ENCODE measurements at places on chromosomes 12 and 14.
A peak's percentile ranks its signal among the peaks of the same experiment; 100 is the strongest.

DNA sequence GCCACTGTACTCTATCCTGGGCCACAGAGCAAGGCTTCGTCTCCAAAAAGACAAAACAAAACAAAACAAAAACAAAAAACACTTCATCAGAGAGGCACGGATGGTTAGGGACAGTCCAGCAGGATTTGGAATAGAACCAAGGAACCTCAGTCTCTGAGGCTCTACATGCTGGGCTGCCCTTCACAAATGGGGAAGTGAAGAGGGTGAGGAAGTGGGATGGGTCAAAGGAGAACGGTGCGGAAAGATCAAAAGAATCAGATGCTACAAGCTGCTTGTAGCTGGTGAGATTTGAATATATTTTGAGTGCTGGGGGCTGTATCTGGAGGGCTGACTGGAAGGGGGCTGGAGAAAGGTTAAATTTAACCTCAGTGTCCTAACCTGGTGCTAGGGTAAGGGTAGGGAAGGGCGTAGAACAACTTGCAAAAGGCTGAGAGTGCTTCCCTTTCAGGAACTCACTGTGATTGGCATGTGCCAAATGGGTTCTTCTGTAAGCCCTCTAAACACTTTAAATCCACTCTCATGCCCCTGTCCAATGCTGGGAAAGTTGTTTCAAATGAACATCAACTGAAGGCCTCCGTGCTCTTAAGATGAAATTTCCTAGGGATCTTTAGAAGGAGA lies 4.6 kb downstream of the FOXJ2 start:
- no peaks in the 10 kb centered on the region for H3K27me3 ChIP-seq
- H3K27ac ChIP-seq, result no peak overlapping the region
- no peak for DNase-seq

DNA sequence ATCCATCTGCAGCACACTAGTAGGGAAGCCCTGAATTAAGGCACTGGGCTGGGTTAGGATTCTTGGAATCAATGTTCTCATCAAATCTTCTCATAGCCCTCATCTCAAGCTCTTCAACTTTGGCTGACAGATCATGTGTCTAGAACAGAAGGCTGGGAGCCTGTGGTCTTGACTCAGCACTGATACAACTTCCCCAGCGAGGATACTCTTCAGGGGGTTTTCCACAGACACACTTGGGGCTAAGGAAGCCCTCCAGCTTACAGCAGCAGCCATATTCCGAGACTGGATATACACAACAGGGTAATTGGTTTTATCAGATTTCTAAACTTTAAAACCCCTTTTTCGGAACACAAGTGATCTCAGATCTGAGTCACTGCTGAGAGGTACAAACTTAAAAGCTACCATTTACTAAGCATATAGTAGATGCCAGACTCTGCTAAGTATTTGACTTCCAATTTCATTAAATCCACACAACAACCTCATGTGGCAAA lies 3.5 kb downstream of the FMNL3 start:
- peak overlapping the region; percentile 41 for H3K4me3 ChIP-seq
- peak overlapping the region; percentile 78 for H3K27ac ChIP-seq
- H3K36me3 ChIP-seq, result no peaks in the 10 kb centered on the region
- DNase-seq, result peak; percentile 81
- peaks cover 56% of the 10 kb centered on the region for H3K4me1 ChIP-seq

GRCh38 chr12:123026094-123026853 lies 45.8 kb downstream of the ARL6IP4 start:
- no peak for DNase-seq
- peaks cover 5% of the 10 kb centered on the region for H3K4me1 ChIP-seq
- H3K36me3 ChIP-seq, result no peaks in the 10 kb centered on the region
- H3K27ac ChIP-seq, result no peak overlapping the region
- H3K4me3 ChIP-seq, result no peak overlapping the region

DNA sequence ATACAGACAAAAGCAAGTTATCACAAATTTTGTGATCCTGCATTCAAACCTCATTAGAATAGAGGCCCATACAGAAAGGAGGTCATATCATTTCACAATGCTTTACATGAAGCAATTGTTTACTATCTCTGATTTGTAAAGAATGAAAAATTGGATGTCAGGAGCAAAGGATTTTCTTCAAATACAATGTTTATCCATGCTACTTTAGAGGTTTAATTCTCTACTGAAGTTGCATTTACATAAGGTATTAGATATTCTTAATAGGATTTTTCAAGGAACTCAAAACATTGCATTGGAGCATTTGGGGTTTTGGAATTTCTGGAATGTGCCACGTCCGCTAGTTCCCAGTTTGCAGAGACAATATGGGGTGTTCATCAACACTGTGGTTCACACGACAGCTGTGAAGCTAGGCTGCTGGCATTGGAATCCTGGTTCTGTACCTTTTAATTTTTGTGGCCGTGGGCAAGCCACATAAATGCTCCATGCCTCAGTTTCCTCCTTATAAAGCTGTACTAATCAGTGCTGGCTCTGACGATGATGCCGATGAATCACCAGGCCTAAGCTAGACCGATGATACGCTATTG lies 174.8 kb downstream of the APAF1 start:
- H3K4me3 ChIP-seq, result no peak overlapping the region
- H3K36me3 ChIP-seq, result no peaks in the 10 kb centered on the region
- no peaks in the 10 kb centered on the region for H3K4me1 ChIP-seq

GRCh38 chr14:33847066-33847465 lies 103.8 kb downstream of the EGLN3 start:
- H3K4me3 ChIP-seq, result no peak overlapping the region
- H3K4me1 ChIP-seq, result no peaks in the 10 kb centered on the region
- peak; percentile 87 for DNase-seq
- no peaks in the 10 kb centered on the region for H3K27me3 ChIP-seq

GRCh38 chr12:14884458-14884878 lies 1.2 kb downstream of the MGP start:
- H3K36me3 ChIP-seq, result no peaks in the 10 kb centered on the region
- peak; percentile 86 for DNase-seq
- H3K4me1 ChIP-seq, result peaks cover 4% of the 10 kb centered on the region
- no peak overlapping the region for H3K27ac ChIP-seq
- no peaks in the 10 kb centered on the region for H3K27me3 ChIP-seq
- H3K4me3 ChIP-seq, result peak overlapping the region; percentile 31

- H3K4me1 ChIP-seq, result no peaks in the 10 kb centered on the region
- DNase-seq, result no peak
- H3K36me3 ChIP-seq, result no peaks in the 10 kb centered on the region
- no peaks in the 10 kb centered on the region for H3K27me3 ChIP-seq
- H3K4me3 ChIP-seq, result no peak overlapping the region
Observed at GRCh38 chr12:131438881-131439280, 272.0 kb upstream of the SFSWAP start.

DNA sequence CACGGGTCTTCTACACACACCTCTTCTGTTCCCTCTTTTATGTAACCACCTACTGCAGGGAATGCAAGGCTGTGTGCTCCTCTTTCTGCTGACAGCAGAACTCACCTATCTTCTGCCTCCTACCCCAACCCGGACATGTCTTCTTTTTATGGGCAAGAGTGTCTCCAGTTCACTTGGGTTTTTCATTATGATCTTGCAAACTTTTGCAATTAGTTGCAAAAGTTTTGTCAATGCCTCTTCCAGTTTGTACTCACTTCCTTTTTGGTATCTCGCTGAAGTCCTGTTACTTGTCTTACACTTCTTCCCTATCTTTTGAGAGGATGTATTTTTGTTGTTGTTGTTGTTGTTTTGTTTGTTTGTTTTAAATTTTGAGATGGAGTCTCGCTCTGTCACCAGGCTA lies 50.6 kb downstream of the DRAM1 start:
- no peaks in the 10 kb centered on the region for H3K36me3 ChIP-seq
- no peak overlapping the region for H3K4me3 ChIP-seq
- no peak for DNase-seq
- H3K4me1 ChIP-seq, result no peaks in the 10 kb centered on the region

DNA sequence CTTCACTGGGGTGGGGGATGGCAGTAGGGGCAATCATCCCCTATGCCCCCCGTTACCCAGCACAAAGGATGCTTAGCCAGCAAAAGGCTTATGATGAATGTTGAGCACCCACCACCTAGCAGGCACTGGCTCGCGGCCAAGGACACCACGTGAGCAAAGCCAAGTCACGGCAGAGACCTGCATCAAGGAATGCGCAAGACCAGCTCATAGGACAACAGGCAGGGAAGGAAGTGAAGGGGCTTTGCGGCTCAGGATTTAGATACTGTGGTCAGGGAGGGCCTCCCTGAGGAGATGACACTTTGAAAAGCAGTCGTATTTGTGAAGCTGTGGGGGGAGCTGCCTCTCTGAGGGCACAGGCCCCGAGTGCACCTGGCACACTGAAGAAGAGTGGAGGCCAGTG lies 32.8 kb downstream of the SH2B3 start:
- H3K36me3 ChIP-seq, result peaks cover under 1% of the 10 kb centered on the region
- DNase-seq, result peak; percentile 68
- H3K27ac ChIP-seq, result peak overlapping the region; percentile 71
- H3K4me1 ChIP-seq, result peaks cover 64% of the 10 kb centered on the region
- no peaks in the 10 kb centered on the region for H3K27me3 ChIP-seq

- H3K4me3 ChIP-seq, result no peak overlapping the region
- no peaks in the 10 kb centered on the region for H3K36me3 ChIP-seq
- no peak overlapping the region for H3K27ac ChIP-seq
- peaks cover 17% of the 10 kb centered on the region for H3K4me1 ChIP-seq
Observed at GRCh38 chr12:104496336-104496735, 39.6 kb downstream of the CHST11 start.

- H3K27ac ChIP-seq, result peak overlapping the region; percentile 15
- H3K4me3 ChIP-seq, result peak overlapping the region; percentile 98
Observed at GRCh38 chr14:91508105-91508504, 2.0 kb downstream of the PPP4R3A start.

DNA sequence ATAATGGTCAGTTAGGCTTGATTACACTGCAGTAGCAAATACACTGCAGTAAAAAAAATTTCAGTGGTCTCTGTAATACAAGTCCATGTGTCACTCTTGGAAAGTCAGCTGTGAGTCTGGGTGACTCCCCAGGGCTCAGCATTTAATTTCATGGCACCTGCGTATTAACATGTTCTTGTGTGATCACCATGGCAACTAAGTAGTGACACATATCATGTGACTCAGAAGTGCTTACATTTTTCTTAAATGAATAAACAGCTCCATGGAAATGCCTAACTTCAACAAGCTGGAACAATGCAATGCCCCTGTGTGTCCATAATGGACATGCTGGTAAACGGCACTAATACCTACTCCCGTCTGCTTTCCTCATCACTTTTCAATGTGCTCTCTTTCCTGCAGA lies 88.5 kb upstream of the ANO4 start:
- H3K36me3 ChIP-seq, result no peaks in the 10 kb centered on the region
- DNase-seq, result peak; percentile 80
- no peak overlapping the region for H3K4me3 ChIP-seq
- peak overlapping the region; percentile 68 for H3K27ac ChIP-seq

DNA sequence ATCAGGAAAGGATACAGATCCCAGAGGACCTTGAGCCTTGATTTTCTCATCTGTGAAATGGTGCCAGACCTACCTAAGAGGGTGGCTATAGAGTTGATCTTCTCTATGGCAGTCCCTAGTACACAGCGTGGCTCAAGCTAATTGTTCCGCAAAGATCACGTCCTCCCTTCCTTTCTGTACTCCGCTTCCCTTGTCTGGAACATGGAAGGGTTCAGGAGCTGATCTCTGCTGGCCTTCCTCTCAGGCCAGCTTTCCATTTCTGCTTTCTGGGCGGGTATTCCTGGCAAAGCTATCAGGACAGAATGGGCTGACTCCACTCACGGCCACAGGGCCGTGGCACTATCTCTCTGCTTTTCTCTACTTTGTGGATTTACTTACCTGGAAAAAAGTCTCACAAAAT lies 6.5 kb downstream of the CAMKK2 start:
- H3K4me1 ChIP-seq, result peaks cover 1% of the 10 kb centered on the region
- no peaks in the 10 kb centered on the region for H3K27me3 ChIP-seq
- H3K4me3 ChIP-seq, result no peak overlapping the region
- H3K27ac ChIP-seq, result no peak overlapping the region

DNA sequence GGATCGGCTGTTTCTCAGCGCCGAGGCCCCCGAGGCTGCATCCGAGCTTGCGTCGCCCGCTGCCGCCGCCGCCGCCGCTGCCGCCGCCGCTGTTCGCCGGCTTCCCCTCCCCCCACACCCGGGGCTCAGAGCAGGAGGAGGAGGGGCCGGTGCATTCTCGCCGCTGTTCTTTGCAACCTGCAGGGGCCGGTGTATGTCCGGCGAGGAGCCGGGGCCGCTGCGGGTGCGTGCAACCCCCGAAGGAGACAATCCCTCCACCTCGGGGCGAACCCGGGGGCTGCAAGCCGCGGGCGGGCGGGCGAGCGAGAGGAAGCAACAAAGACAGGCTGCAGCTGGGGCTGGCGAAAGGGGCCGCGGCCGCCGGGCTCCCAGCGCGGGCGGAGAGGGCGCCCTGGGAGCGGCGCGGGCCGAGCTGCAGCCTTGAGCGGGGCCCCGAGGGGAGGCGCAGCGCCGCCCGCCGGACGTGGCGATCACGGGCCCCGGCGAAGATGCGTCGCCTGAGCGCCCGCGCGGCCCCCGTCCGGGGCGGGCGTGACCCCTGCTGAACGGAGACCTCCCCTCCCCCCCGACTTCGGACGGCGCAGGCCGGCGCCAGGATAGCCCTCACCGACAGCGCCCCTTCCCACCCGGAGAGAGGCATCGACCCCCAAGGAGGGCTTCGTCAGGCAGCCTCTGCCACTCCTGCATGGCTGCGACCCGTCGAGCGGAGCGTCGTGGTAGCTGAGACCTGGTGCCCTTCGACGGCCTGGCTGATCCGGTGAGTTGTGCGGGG lies 702 bp downstream of the FAM222A start:
- no peaks in the 10 kb centered on the region for H3K36me3 ChIP-seq
- no peak overlapping the region for H3K27ac ChIP-seq
- peak overlapping the region; percentile 51 for H3K4me3 ChIP-seq
- peak; percentile 12 for DNase-seq
- peaks cover 3% of the 10 kb centered on the region for H3K4me1 ChIP-seq
- peaks cover 53% of the 10 kb centered on the region for H3K27me3 ChIP-seq

DNA sequence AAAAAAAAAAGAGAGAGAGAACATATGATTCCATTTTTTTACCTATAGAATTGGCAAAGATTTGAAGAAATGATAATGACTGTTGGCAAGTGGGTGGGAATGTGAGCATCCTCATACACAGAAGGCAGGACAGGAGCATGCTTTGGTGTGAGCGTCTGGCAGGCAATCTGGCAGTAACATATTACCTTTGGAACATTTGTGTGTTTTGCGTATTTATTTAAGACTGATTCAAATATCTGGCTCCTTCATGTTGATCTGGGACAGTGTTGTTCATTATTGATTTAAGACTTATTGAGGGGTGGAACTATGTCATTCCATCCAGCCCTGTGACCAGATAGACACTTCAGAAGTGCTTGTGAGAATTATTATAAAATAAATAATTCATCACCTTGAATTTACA lies 53.1 kb downstream of the PPP1R36 start:
- H3K36me3 ChIP-seq, result no peaks in the 10 kb centered on the region
- no peak for DNase-seq
- no peak overlapping the region for H3K4me3 ChIP-seq
- no peaks in the 10 kb centered on the region for H3K27me3 ChIP-seq
- H3K27ac ChIP-seq, result no peak overlapping the region

- H3K27me3 ChIP-seq, result no peaks in the 10 kb centered on the region
- peaks cover 12% of the 10 kb centered on the region for H3K36me3 ChIP-seq
- H3K27ac ChIP-seq, result peak overlapping the region; percentile 91
- H3K4me1 ChIP-seq, result peaks cover 47% of the 10 kb centered on the region
- H3K4me3 ChIP-seq, result no peak overlapping the region
- peak; percentile 89 for DNase-seq
Observed at GRCh38 chr14:52053044-52053443, 15.8 kb downstream of the NID2 start.

Data from astrocyte (in vitro differentiated cells and primary cell).